ENCODE measurements at places on chromosomes 6 and 20.

DNA sequence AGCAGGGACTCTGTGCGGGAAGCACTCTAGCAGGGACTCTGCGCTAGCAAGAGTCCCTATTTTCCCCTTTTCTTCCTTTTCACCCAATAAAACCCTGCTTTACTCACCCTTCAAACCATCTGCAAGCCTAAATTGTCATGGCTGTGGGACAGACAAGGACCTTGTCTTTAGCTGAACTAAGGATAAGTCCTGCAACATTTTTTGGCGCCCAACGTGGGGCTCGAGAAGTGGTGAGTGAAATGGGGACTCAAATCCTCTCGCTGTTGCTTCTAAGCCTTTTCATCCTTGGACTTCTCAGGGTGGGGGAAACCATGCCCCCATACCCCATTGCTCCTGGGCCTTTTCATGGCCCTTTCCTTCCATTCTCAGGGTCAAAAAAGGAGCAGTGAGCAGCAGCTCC, 46.4 kb downstream of the IMPG1 start:
- DNase-seq, result no peak

GRCh38 chr6:161029195-161029809, 37.7 kb downstream of the MAP3K4 start:
- DNase-seq, result no peak

GRCh38 chr20:53569606-53570307, 23.9 kb downstream of the ZNF217 start:
- DNase-seq, result no peak

DNA sequence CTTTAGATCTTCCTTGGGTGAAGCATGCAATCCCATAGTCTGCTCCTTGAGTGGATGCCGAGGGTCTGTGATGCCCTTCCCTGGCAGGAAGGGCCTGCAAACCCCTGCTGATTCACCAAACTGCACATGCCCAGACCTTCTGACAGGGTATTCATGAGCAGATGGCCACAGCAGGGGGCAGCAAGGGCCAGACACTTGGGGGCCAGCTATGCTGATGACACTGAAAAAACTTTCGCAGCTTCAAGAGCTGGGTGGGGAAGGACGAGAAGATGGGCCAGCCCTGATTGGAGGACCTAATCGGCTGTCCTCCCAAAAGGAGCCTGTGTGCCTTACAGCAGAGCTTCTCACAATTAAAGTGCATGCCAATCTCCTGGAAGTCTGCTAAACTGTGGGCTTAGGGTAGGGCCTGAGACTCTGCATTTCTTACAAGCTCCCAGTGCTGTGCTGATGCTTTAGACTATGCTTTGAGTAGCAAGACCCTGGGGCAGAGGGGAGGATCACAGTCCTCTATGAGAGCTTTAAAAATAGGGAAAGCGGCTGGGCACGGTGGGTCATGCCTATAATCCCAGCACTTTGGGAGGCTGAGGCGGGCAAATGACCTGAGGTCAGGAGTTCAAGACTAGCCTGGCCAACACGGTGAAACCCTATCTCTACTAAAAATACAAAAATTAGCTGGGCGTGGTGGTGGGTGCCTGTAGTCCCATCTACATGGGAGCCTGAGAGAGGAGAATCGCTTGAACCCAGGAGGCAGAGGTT, 15.2 kb upstream of the GDAP1L1 start:
- DNase-seq, result no peak

GRCh38 chr6:148997865-148998264, 251.0 kb downstream of the UST start:
- DNase-seq, result no peak

DNA sequence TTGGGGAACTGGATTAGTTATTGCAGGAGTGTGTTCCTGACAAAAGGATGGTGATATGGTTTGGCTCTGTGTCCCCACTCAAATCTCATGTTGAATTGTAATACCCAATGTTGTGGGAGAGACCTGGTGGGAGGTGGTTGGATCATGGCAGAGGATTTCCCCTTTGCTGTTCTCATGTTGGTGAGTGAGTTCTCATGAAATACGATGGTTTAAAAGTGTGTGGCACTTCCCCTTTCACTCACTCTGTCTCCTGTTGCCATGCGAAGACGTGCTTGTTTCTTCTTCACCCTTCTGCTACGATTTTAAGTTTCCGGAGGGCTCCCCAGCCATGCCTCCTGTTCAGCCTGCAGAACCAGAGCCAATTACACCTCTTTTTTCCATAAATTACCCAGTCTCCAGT, 16.2 kb upstream of the TREM1 start:
- no peak for DNase-seq

GRCh38 chr6:148800536-148800935, 53.7 kb downstream of the UST start:
- no peak for DNase-seq

- DNase-seq, result no peak
These were observed 745.4 kb upstream of the ADGRB3 start for GRCh38 chr6:67889682-67889995.

GRCh38 chr20:52761867-52762266, 210.3 kb upstream of the TSHZ2 start:
- DNase-seq, result no peak

DNA sequence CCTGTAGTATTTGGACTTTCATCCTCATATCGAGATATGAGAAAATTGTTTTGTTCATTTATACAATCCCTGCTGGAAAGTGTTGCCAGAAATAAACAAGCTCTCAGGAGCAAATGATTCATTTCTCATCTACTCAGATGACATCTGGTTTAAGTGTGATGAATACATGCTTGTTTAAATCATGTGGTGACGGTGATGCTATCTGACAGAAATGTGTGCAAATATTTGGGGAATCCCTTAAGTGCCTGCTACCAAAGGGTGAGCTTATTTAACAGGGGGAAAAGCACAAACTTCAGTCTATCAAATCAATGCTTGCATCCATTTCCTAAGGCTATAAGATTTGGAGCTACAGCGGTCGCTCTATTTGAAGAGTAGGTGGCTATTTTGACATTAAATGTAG, 368.3 kb upstream of the SASH1 start:
- DNase-seq, result no peak

DNA sequence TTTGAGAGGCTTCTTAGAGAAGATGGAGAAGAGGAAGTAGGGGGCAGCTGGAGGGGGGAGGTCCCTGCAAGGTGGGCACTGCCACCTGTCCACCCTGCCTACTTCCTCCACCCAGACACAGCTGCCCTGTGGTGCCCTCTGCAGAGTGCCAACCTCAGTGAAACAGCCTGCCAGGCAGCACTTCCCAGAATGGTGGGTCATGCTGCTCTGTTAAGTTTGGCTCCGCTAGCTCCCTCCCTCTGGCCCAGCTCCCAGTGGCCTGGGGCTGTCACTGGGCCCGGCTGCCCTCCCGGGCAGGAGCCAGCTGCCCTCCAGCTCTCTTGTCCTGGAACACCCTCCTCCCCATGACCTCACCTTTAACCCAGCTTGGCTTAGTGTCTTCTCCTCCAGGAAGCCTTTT, 5.1 kb upstream of the EPB41L1 start:
- no peak for DNase-seq

DNA sequence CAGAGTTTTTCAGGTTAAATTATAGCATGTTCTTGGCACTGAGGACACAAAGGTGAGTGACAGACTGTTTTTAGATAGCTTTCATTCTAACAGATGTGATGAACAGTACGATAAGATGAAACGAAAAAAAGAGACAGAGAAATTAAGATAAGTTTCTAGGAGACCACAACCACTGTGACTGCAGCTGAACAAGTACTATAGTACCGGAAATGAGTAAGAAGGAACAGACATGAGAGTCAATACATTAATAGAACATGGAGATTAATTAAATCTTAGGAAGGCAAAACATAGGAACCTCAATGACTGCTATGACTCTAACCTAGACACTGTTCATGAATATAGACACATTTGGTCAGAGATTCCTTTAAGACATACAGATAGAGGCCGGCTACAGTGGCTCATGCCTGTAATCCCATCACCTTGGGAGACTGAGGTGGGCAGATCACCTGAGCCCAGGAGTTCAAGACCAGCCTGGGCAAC, 40.2 kb downstream of the HBS1L start:
- DNase-seq, result no peak

GRCh38 chr6:152121910-152122309, 314.4 kb downstream of the ESR1 start:
- no peak for DNase-seq

DNA sequence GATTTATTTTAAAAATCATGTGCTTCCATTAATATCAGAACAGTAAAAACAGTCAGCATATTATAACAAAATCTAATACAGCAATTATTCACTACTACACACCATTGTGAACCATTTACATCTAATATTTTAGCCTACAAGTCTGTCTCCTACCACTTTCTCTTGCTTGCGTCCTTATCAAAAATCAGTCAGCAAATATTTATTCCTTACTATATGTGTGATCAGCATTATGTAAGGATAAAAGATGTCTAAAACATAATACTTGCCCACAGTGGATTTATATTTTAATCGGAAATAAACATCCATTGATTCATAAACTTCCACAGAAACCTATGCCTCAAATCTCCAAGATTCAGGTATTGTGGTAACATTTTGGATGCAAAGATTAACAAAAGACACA, 99.8 kb downstream of the NRSN1 start:
- DNase-seq, result no peak

GRCh38 chr6:107845777-107846176, 21.7 kb upstream of the SCML4 start:
- no peak for DNase-seq

DNA sequence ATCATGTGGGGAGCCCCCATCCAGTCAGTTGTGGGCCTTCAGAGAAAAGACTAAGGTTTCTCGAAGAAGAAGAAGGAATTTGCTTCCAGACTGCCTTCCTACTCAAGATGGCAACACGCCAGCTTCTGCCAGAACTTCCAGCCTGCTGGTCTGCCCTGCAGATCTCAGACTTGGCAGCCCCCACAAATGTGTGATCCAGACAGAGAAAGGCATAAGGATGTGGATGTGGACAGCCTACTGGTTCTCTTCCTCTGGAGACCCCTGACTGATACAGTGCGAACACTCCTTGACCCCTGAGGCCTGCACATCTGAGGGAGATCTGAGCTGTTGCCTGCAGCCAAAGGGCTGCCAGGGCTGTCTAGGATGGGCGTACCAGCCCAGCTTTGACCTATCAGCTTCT, 8.6 kb downstream of the GABRR1 start:
- DNase-seq, result no peak

GRCh38 chr6:26351544-26351953, 13.4 kb upstream of the BTN3A2 start:
- DNase-seq, result no peak

GRCh38 chr6:71402096-71402495, 113.5 kb downstream of the OGFRL1 start:
- no peak for DNase-seq

- no peak for DNase-seq
These were observed at the start of gene CGA for GRCh38 chr6:87095087-87095509. Gene CGA (minus strand): TSS chr6:87095106. CDS start chr6:87088200, 6,906 bp downstream.

- no peak for DNase-seq
These were observed 542.9 kb upstream of the IMPG1 start for GRCh38 chr6:76615395-76615794.

- DNase-seq, result no peak
These were observed 327.1 kb downstream of the ARHGAP18 start for GRCh38 chr6:129382916-129383315.

DNA sequence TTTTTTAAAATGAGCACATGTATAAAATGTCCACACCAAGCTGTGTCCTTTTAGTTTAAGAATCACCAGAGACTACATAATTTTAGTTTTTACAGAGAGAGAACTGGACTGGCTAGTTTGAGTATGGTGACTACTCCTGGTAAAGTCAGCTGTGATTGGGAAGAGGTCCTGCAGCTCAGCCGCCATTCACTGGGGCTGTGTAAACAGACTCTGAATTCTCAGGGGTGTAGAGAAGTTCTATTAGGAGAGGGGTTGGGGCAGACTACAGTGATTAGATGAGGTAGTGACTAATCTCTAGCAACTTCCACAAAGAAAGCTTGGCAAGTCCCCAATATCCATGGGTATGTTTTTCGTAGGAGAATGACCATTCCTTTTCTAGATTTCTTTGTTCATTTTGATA, 341.2 kb upstream of the MAP3K7 start:
- DNase-seq, result no peak

DNA sequence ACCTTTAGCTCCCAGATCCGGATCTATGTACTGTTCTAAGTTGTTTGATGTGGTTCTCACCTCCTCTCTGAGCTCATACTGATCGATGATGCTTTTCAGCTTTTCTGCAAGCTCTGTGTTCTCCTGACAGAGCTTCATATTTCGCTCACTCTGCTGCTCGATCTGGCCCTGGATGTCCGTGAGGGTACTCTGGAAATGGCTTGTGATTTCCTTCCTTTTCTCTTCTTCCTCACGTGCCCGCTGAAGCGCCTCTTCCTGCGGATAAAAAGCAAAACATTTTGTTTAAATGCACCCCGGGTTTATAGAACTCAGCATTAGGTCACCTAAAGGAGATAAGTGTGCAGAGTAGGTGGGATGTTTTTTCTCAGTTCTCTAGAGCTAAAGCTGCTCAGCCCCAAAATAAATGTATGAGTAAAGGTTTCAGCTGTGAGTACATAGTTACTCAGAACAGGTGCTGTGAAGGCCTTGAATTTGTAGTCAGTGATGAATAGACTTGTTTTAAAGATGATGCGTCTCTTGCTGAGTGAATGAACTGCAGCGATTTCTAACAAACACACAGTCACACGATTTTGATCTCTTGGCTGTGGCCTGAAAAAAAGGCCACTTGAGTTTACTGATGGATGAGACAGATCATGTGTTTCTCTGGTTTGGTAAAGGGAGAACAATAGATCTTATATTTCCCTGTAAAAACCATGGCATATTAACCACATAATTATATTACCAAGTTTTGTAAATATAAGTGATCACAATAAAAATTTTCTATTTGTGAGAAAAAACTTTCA, 29.1 kb downstream of the TXLNB start:
- no peak for DNase-seq

GRCh38 chr6:89956182-89956581, 61.9 kb downstream of the GJA10 start:
- DNase-seq, result no peak

DNA sequence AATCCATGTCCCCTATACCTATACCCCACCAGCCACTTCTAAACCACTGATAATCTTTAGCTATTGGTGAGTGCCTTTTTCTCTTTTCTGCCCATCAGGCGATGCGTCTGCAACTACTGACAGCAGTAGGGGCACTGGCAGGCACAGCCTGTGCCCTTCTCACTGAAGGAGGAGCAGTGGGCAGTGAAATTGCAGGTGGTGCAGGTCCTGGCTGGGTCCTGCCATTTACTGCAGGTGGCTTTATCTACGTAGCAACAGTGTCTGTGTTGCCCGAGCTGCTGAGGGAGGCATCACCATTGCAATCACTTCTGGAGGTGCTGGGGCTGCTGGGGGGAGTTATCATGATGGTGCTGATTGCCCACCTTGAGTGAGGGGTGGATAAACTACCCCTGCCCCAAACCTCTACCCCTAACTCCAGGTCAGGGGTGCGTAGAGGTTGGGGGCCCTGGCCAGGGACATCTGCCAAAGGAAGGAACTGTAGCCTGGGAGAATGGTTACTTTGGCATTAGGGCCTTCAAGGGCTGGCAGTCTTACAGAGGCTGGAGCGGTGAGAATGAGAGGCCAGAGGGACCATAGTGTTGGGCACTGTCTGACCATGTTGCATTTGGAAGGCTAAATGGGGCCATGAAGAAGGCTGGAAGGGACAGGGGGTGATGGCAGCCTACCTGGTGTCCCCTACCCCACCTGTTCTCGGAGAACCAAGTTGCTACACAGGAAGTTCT, 851 bp upstream of the HSD17B8 start:
- no peak for DNase-seq
